NCI-H510A treated with DMSO at 0.1 percent for 48 hours (cell line): ENCODE measurements at places on chromosomes 11 and 22.
A peak's percentile ranks its signal among the peaks of the same experiment; 100 is the strongest.

DNA sequence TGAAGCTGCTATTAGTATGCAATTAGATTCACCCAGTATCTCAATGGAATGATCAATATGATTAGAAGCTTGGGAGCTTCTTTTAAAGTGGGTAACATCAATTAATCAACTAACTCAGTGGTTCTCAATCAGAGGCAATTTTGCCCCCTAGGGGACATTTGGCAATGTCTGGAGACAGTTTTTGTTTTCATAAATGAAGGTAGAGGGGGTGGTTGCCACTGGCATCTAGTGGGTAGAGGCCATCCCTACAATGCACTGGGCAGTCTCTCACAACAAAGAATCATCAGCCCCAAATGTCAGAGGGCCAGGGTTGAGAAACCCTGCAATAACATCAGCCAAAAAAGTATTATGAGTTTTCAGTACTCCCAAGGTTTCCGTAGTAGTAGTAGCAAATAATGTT is 5.9 kb upstream of the AMOTL1 start:
- no peak for DNase-seq

DNA sequence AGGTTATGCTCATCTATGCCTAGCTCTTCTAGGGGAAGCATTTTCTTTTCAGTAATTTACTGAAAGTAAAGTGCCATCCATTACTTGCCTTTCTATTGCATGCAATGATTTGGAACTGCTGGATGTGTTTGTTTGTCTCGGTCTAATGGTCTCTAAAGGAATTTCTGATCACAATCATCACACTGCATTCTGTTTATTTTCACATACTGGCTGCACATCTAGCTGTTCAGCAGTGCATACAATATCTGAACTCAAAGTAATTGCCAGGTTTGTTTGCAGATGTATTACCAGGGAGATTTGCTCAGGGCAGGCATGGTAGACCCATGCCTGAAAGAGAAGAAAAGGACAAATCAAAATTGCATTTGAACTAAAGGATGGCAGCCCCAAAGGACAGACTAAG is 36.4 kb upstream of the CWF19L2 start:
- DNase-seq = no peak

- DNase-seq = peak; percentile 65
Observed at GRCh38 chr11:128497061-128497775, 90.1 kb downstream of the ETS1 start.

- no peak for DNase-seq
Observed at GRCh38 chr22:37284126-37284804, 2.0 kb downstream of the CYTH4 start.

DNA sequence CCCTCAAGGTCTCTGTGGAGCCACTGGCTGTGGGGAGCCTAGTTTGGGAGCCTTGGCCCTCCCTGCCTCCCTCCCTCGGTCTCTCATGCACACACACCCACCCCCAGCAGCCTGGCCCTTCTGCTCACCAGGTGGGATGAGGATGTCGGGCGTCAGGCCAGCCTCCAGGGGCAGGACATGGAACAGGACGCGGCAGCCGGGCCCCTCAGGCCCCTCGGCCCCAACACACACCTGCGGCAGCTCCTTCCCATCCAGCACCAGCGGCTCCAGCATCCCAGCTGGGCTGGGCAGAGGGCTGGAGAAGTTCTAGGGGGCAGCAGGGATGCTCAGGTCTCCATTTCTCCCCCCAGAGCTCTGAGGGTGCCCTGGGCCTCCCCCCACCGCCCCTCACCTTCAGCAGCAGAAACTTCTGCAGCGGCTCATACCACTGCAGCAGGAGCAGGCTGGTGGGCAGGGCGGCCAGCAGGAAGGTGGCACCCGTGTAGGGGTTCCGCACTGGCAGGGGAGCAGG is 11.2 kb downstream of the MAP4K2 start:
- no peak for DNase-seq

GRCh38 chr22:48167238-48167637 is 1404.8 kb downstream of the TBC1D22A start:
- DNase-seq = no peak

DNA sequence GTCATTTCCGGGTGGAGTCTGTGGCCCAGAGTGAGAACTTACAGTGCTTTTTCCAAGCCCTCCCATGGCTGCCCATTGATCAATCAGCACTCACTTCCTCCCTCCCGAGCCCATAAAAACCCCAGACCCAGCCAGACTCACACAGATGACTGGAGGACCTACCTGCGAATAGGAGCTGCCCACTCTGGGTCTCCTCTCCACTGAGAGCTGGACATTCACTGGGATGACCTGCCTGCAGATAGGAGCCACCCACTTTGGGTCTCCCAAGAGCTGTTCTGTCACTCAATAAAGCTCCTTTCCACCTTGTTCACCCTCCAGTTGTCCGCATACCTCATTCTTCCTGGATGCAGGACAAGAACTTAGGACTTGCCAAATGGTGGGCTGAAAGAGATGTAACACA is 56.0 kb upstream of the B3GNT6 start:
- DNase-seq = no peak

GRCh38 chr11:27231530-27231929 is 131.5 kb downstream of the CCDC34 start:
- DNase-seq = no peak

DNA sequence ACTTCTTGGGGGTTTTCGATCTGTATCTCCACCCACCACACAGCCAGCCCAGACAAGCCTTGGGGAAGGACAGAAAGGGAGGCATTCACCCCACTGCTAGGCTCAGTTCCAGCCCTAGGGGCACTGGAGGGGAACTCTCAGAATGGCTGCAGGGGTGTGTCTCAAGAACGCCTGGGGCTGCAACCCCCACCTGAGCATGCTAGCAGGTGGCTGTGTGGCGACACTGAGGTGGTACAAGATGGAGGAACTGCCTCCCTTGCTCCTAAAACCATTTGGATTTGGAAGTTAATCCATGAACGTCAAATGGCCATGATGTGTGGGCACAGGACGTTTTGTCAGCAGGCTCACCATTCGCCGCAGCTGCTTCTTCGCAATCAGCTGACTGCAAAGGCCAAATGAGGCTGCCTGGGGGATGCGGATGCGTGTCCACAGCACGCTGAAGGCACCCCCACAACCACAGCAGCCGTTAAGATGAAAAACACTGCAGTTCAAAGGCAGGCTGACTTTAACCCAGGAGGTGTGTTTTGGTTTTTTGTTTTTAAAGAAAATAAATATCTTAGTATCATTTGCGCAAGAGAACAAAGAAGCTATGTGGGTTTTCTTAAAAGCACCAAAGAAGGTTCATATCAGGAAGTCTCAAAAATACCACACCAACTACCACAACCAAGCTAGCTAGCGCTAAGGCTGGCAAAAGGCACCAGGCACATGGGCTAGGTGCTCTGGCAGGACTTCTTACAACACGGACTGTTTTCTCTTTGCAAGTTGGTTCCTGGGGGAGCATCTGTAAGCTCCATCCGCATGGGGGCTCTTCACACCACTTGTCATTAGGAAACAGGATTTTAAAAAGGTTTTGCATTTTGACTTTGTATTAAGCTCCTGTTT is 22.2 kb upstream of the NAP1L4 start:
- DNase-seq = no peak
